CD4-positive, alpha-beta T cell treated with Interleukin-2 at 100 ng/mL for 4 hours (primary cell): ENCODE measurements at places on chromosomes 4 and X.

DNA sequence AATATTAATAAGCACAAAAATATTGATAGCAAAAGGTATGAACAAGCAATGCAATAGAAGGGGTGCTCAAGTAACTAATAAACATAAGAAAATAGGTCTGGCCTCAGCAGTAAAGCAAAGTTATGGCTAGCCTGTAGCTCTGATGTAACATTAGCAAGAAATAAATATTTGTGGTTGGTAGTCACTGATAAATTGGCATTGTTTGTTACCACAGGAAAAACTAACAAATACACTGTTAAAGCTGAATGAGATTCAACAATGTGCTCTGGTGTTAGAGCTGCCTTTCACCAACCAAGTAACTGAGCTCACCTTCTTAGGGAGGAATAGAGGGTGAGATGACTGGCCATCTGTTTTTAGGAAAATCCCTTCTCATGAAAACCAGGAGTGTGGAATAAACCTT, 71.4 kb downstream of the AREG start:
- no peak for DNase-seq

DNA sequence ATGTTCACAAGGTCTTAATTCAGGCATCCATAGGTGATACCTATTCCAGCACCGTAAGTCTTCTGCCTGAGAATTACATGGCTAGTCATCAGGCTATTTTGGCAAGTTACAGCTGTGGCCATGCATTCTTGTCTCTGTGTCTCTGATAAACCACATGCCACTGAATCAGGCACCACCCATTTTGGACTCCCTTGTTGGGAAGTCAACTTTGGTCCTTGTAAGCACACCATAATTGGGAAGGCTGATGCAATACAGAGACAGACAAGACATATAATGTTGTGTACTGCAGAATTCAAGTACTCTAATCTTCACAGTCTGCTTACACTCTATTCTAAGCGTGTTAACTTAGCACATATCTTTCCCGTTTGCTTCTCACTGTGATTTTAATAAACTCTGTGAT, 483.7 kb upstream of the FTHL17 start:
- DNase-seq: no peak

DNA sequence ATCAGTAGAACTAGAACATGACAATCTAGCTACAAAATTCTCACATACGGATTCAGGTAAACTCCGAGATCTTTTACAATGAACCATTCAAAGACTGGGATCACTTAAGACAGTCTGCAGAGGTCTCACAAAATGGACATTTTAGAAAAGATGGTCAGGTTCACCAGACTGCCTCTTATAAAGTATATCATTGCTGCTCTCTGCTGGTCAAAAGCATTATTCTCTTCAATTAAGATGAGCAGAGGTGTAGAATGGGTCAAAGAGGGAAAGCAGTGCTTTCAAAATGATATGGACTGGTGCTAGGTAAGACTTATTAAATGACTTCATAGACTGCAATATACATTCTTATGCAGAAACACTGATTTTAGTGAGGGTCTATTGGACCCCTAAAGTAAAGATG, 434.7 kb downstream of the PACRGL start:
- peak; percentile 31 for DNase-seq

GRCh38 chr4:87390551-87390890, 467 bp downstream of the HSD17B11 start:
- no peak for DNase-seq

- DNase-seq: no peak
These were observed 905 bp downstream of the NSUN7 start for GRCh38 chr4:40750461-40751258.

DNA sequence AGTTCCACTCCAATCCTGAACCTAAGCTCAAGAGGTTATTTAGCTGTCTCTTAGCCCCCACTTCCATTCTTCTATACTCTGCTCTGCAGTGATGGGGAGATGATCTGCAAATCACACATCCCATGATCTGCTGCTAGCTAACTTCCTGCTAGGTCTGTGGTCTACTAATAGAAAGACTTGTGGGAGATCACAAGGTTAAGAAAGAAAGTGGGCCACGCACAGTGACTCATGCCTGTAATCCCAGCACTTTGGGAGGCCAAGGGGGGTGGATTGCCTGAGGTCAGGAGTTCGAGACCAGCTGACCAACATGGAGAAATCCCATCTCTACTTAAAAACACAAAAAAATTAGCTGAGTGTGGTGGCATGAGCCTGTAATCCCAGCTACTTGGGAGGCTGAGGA, 471.1 kb upstream of the NWD2 start:
- DNase-seq: no peak

- no peak for DNase-seq
These were observed 12.9 kb upstream of the C4orf54 start for GRCh38 chr4:99670409-99671073.

GRCh38 chr4:56914336-56914735, 6.6 kb downstream of the REST start:
- no peak for DNase-seq

DNA sequence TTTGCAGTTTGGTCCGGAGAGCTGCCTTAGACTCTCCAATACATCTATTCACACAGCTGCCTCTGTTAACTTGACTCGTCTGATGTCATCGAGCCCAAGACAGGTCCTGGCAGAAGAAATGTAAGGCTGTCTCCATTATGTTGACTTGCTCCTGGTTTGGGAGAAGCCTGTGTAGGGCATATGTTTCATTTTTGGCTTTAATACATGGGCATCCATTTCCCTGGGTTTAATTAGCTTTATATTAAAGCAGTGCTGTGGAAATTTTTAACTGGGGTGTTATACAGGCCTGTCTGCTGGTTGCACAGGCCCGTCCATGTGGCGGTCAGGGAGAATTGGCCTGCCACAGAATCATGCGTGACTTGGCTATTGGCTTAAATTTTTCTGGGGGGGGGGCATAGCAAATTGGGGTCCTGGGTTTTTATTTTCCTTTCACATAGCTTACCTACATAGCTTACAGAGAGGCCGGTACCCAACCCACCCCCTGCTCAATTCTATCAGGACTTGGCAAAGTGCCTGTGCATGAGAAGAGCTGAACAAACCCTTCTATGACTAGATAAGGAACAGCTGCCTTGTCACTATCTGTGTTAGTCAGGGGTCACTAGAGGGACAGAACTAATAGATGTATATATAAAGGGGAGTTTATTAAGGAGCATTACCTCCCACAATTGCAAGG, 123.5 kb upstream of the WDR1 start:
- DNase-seq: no peak

DNA sequence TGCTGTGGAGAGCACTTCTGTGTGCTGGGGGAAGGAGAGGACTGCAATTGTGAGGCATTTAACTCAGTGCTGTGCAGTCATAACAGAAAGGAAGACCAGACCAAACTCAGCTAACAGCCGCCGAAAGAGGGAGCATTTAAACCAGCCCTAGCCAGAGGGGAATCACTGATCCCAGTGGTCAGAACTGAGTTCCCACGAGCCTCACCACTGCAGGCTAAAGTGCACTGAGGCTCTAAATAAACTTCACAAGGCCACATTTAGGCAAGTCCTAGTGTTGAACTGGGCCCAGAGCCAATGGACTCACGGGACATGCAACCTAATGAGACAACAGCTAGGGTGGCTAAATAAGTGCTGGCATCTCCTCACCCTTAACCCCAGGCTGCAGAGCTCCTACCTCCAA, 20.4 kb downstream of the IQCM start:
- DNase-seq: no peak

DNA sequence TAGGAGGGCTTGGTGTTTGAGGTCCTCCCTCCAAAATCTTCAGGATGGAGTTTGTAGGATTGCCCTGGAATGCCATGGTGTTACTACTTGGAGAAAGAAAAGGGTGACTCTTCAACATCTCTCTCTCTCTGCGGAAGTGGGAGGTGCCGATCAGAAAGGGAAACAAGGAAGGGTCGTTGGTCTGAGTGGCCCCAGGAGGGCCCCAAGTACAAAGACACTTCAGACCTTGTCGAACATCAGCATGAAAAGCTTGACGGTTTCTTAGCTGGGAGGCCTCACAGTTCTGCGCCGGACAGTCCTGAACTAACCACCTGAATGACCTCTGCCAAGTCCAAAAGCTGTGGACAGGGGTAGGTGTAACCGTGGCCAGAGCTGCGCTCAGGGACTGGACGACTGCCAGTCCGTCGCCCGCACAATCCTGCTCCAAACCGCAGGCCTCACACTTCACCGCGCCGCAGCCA, 646 bp upstream of the GSX2 start:
- DNase-seq: no peak

GRCh38 chr4:99091216-99091575, 2.6 kb upstream of the ADH5 start:
- DNase-seq: no peak
